Right hindlimb (tissue), 1 donor: ENCODE measurements at places on chromosomes 7 and 10.
A peak's percentile ranks its signal among the peaks of the same experiment; 100 is the strongest.

- peak; percentile 61 for DNase-seq
Measured at GRCh38 chr7:27161721-27162560, 3.4 kb downstream of the HOXA9 start.

GRCh38 chr10:51905032-51905431 is 205.6 kb upstream of the CSTF2T start:
- no peak for DNase-seq

- DNase-seq: no peak
Measured at GRCh38 chr7:30244340-30244739, 40.1 kb upstream of the ZNRF2 start.

DNA sequence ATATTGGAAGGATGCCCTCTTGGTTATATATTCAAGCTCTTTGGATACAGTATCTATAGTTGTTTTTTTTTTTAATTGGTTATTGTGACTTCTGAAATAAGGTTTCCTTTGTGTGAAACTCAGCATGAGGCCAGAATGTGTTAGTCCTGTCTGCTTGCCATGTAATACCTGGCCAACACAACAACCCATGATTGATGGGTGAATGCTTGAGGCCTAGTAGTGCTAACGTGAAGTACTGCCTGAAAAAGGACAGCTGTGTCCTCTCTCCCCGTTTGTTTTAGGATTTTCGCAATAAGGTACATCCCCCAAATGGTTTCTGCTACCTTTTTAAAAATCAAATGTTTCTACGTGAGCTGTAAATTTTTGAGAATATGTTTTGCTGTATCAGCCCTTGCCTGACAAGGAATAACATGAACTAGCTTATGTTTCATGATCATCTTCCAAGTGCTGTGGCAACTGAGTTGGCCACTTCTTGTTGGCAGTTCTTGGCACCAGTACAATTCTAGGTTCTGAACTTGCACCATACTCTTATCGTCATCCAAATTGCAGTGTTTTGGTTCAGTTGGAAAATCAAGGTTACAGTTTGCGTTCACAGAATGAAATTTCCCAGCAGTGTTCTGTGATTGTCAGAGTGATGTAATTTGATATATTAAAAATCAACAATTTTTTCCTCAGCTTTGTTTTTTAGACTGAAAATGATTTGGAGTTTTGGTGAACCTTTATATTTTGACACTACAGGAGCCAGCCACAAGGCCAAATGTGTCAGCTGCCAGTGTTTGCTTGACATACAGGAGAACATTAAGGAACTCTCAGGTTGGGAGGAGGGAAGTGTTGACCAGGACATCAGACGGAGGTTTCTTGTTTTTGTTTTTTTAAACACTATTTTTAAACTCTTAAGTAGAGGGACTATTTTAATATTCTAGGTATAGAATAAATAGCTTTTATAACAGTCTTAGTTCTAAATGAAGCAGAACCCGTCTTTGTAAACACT is 13.5 kb upstream of the ASCC1 start:
- peak; percentile 12 for DNase-seq

- DNase-seq: no peak
Measured at GRCh38 chr10:125284875-125285597, 124.7 kb upstream of the CTBP2 start.

DNA sequence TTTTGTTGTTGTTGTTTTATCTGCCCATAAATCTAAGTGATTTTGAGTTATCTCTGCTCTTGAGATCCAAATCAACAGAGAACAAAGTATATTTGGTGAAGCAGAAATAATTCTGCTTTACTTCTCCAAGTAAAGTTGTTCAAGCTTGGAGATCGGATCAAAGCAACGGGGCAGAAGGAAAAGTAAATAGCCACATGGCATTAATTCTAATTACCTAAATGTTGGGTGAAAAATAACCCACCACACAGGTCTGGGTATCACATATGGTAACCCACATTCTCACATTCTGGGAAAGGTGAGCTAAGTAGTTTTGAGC is 3.1 kb downstream of the NRP1 start:
- no peak for DNase-seq

- DNase-seq: no peak
Measured at GRCh38 chr10:133159950-133160825, at the start of gene KNDC1. Gene KNDC1, plus strand, starts transcription at chr10:133160219. Its CDS starts 249 bp downstream, at chr10:133160468.

- DNase-seq: no peak
Measured at GRCh38 chr7:68313806-68314205, 1284.5 kb upstream of the AUTS2 start.

- no peak for DNase-seq
Measured at GRCh38 chr7:101933028-101933427, 115.6 kb downstream of the CUX1 start.

- DNase-seq: no peak
Measured at GRCh38 chr7:44977959-44978335, 868 bp downstream of the MYO1G start.

GRCh38 chr7:157875230-157876179 is 538.7 kb downstream of the DNAJB6 start:
- DNase-seq: peak; percentile 28

DNA sequence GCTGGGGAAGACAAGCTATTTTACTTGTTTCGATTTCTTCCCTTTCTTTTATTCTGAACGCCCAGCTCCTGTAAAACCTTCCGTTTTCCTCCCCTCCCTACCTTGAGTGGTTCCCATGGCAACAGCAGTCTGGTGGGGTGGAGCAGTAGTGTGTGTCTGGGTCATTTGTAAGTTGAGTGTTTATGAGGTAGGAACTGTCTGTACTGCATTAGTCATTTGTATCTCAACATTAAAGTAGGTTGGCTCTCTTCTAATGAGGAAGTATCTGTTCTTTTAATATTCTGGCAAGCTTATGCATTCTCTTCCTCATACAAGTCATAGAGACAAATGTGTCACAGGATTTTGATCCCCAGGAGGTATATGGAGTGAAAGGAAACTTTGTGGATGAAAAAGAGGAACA is 85.3 kb upstream of the CCDC6 start:
- peak; percentile 18 for DNase-seq

- DNase-seq: no peak
Measured at GRCh38 chr10:20614911-20615310, 282.2 kb downstream of the NEBL start.

GRCh38 chr10:29237786-29238185 is 51.1 kb upstream of the LYZL1 start:
- no peak for DNase-seq

GRCh38 chr7:46291050-46291438 is 370.0 kb upstream of the IGFBP3 start:
- DNase-seq: no peak

DNA sequence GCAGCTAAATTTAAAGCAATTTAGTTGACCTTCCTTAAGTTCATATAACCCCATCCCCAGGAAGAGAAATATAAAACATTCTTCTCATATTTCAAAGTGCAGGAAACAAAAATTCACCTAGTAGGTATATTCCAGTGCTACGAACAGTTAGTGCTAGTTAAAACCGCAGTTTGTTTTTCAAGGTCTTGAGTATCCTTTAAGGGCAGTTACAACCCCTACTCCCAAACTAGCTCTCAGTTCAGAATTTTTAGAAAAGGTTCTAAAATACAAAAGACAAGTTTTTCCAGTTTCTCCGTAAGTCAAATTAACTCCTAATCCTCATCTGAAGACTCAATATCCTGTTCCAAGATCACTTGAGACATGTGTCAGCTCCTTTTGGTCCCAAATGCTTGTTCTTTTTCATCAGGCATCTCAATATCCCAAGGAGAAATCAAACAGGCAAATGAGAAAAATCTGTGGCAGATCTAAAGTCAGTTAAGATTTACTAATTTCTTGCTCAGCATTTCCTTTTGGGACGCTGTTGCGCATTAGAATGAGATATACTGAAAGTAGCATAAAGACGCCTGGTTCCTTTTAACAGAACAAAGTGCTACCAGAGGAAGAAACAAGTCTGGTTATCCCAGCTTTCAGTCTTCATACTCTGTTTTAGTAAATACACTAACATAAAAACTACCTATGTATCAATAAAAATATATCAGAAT is 51.8 kb downstream of the ARHGAP12 start:
- DNase-seq: no peak

DNA sequence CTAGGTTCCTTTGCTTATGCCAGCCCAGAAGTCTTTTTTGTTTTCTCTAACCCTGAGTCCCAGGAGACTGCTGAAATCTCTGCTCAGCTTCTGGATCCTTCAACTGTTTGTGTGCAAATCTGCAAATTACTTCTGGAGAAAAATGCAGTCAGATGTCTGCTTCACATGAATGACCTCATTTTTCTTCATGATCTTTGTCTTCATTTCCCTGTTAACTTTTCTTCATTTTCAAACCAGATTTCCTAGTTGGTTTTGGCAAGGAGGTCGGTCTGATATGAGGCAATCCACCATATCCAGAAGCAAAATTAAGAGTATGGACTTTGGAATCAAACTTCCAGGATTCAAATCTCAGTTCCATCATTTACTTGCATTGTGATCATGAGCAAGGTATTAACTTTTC is 66.8 kb downstream of the ZNF503 start:
- no peak for DNase-seq

DNA sequence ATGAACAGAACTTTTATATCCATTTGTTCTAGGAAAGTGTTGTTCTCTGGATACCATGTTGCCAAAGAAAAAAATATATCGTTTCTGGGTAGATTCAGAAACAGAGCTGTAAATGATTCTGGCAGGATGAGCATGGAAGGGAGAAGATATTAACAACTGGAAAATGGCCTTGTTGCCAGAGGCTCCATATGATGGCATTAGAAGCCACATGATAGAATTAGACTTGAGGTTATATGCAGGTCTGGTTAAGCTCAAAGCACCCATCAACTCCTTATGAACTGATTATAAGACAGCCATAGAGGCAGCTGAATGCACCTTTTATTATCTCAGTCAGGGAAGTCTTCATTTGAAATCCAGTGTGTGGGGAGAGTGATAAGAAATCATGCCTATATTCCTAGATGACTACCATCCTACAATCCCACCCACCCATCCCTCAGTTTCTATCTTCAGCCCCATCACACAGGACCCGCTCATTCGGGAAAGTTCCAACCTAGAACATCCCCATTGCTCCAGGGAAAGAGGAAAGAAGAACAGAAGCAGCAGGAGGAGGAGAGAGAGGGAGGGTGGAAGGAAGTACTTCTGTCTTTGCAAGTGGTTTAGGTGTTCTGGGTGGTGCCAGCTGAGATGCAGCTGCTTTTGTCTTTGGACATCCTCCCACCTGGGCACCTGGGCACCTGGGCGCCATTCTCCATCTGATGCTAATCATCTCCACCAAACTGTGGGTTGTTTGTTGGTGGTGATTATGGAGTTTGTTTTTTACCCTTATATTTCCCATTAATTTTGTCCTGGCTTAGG is 25.5 kb upstream of the TRIL start:
- DNase-seq: no peak

DNA sequence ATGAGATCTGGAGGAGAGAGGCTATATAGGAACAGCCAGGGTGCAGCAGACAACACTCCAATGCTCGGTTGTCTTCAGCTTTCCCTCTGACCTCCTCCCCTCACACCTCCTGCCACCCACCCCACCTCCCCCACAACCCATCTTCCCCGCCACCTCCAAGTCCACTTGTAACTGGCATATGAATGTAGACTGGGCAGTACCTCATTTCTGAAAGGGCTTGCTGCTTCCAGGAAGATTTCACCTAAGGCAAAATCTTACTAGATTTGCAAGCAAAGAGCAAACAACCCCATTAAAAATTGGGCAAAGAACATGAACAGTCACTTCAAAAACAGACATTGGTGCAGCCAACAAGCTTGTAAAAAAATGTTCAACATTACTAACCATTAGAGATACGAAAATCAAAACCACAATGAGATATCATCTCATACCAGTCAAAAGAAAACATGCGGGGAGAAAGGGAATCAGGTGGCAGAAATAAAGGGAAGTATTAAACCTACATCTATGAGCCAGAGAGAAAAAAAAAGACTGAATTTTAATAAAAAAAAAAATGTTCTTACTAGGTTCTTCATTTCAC is 164.6 kb upstream of the C1GALT1 start:
- no peak for DNase-seq

DNA sequence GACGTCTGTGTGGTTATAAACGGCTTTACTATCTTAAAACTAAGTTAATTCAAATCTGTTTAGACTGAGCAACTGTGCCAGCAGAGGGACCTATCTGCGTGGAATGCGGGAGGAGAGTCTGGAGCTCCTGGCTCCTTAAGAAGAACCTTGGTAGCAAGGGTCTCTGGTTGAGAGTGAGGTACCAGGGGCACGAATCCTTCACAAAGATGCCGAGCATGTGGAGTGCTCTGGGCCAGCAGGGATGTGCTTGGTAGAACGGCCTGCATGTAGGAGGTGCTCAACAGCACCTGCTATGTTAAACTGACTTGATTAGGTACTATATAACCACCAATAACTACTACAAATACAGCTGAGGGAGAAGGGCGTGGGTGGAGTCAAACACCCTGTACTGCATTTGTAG is 102.6 kb downstream of the VIPR2 start:
- no peak for DNase-seq

DNA sequence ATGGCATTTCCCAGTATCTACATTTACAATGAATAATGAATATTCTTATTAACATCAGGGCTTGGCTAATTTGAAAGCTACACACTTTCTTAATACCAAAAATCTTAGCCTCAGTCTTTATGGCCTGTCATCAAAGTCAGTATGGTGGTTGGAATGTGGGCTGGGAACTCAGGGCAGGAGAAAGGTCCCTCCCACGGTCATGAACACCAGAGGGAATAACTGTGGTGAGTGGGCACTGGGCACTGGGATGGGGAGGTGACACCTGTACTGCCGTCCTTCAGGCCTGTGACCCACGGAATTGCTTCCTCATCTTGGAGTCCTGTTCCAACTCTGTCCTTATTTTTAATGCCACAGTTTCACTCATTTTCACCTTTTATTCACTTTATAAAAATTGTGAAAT is 276.9 kb upstream of the PLPP4 start:
- no peak for DNase-seq

DNA sequence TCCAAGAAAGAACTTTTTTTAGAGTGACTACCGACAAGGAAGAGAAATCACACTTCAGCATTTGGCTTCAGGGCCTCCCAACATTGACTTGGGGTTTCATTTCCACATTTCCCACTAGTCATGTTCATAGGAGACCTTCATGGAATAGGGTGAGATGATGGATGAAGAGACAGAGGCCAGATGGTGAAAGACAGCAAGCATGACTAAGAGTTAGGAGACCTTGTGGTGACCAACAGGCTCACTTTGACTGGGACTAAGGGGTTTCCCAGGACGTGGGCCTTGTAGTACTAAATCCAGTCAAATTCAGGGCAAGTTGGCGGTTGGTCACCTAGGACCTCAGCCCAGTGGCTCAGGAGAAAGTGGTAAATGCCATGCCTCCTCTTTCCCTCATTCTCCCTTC is 3.0 kb upstream of the GIMAP5 start:
- no peak for DNase-seq

DNA sequence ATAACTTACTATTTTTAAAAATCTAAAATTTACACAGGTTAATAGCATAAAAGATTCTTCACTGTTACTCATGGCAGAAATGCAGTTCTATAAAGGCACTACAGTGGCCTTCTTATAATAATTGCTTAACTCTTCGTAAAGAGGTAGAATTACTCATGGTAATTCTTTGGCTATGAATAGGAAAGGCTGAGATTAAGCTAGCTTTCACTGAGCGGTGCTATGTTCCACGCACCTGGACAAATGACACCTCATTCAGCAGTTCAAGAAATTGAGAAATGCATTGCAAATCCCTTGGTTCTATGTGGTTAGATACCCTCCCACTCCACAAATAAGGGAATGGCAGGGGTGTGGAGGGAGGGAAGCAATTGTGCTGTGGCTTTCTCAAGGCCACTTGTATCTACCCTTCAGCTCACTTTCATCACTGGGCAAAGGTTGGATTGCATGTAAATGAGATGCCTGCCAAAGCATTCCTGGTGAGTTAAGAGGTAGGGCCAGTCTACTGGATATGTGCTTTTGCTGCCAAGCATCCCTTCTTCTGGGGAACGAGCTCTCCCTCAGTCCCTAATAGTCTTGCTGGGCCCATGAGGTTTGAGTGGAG is 210.9 kb downstream of the TEX36 start:
- DNase-seq: no peak

GRCh38 chr10:80161321-80162083 is 29.0 kb downstream of the PLAC9 start:
- no peak for DNase-seq
